ENCODE measurements at places on chromosomes 1 and 21.

DNA sequence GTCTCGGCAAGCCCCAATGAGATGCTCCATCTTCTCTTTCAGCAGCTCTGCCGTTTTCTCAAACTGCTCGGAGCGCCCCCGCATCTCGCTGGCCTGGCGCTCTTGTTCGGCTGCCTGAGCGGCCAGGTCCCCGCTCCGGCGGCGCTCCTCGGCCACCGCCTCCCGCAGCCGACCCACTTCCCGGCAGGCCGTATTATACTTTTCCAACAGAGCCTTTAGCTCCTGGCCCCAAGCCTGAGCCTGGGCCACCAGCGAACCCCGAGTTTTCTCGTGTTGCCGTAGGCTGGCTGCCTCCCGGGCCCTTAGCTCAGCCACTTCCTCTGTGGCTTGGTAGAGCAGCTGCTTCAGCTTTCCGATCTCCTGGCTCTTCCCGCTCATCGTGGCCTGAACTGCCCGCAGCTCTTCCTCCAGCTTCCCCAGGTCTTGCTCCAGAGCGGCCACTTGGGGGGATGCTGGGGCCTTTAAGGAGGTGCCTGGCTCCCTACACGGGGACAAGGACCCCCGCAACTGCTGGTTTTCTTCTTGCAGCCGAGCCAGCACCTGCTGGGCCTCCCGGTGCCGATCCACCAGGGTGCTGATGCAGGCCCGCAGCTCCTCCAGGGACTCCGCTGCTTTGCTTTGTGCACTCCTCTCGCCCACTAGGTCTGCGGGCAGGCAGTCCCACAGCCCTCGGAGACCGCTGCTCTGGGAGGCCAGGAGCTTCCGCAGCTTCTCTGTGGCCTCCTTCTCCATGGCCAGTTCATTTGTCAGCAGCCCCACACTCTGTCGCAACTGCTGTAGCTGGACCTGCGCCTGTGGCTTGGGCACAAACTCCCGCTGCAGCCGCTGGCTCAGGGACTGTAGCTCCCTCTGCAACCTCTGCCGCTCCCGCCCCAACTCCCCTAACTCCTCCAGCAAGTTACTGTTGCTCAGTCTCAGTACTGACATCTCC lies 13.4 kb upstream of the PIAS3 start:
- DNase-seq: peak; percentile 91

DNA sequence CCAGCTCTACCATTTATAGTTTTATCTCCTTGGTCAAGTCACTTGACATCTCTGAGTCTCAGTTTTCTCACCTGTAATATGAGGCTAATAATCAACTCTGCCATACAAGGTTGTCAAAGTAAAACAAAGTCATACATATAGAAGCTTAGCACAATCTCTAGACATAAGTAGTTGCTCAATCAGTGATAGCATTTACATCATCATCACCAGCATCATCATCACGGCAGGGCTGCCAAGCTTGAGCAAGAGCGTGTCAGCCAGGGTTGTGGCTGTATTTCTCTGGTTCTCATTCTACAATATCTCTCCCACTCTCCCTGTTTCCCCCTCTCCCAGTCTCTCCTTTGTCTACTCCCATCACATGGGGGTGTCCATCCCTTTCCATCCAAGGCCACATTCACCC lies 41.7 kb upstream of the COA6 start:
- DNase-seq: no peak

- DNase-seq: no peak
Observed at GRCh38 chr1:28965271-28965870, 51.0 kb downstream of the EPB41 start.

GRCh38 chr1:75712306-75712705 lies 12.2 kb upstream of the ACADM start:
- no peak for DNase-seq

Measured in muscle of back (tissue), 13 donors.